HAP-1 (cell line): ENCODE measurements at places on chromosomes 1 and 21.
A peak's percentile ranks its signal among the peaks of the same experiment; 100 is the strongest.

DNA sequence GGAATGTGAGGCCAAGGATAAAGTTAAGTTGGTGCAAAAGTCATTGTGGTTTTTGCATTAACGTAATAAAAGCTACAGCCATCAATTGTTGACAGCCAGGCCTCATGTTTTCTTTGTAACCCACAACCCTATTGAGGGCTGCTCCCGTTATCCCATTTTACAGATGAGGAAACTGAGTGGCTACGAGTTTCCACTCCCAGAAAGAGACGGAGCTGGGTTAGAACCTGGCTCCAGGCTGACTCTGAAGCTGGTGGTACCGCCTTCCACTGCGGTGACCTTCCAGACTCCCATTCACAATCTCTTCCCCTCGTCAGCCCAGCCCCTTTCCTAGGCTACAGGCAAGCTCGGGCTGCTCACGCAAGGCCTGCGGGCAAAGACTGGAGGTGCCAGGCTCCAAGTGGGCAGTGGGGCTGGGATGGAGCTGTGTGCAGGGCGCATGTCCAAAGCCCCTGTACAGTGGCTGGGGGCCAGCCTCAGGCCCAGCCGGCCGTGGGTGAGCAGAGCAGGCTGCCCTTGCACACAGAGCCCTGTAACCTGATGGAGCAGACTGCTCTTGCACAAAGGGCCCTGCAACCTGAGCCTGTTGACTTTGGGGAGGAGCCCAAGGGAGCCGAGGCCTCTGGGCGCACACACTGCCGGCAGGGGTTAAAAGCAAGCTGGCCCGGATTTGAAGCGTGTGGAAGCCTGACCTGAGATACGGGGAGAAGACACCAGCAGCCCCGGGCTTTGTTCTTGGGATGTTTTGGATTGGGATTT is 97.4 kb upstream of the TMPRSS2 start:
- DNase-seq: no peak

- no peak for DNase-seq
Measured at GRCh38 chr1:2629627-2630497, 3.0 kb downstream of the MMEL1 start.

DNA sequence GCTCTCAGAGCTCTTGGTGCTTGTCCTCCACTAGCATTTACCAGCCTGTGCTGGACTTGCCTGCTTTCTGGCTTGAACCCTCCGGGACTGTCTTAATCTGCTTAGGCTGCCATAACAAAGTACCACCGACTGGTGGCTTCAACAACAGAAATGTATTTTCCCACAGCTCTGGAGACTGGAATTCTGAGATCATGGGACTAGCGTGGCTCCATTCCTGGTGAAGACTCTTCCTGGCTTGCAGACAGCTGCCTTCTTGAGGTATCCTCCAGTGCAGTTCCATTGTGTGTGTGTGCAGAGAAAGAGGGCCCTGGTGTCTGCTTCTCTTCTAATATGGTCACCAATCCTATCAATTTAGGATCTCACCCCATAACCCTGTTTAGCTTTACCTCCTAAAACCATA is 22.0 kb upstream of the RCAN1 start:
- no peak for DNase-seq

GRCh38 chr21:45576838-45577737 is 34.8 kb upstream of the SLC19A1 start:
- DNase-seq: no peak

DNA sequence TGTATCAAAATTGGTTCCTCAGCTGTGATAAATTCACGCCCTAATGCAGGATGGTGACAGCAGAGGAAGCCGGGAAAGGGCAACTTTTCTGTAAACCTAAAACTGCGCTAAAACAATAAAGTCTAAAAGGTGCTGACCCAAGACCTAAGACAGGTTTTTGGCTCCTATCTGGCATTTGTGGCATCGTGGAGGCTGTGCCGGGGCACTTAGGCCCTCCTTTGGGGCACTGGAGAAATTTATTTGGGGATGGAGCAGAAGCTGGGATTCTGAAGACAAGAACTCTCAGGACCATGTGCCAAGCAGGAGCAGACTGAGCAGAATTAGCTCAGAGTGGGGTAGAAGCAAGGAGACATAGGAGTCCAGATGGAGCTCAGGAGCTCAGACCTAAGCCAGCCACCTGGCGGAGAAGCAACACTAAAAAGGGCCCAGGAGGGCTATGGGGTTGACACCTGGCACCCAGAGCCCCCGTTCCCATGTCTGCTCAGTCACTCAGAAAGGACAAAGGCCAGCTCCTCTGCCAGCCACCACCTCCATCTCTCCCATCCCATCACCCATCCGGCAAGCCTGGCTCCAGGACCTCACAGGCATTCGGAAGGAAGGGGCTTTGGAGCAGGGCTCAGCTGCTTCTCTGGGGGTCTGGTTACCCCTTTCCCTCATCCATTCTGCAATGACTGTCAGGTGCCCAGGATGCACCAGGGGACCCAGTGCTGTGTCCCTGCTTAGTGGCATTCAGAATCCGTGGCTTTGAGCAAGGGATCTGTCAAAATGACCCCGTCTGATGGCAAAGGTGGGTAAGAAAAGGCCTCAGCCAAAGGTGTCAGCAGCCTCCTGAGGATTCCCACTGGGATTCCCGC is 347.7 kb downstream of the NPHP4 start:
- DNase-seq: no peak

DNA sequence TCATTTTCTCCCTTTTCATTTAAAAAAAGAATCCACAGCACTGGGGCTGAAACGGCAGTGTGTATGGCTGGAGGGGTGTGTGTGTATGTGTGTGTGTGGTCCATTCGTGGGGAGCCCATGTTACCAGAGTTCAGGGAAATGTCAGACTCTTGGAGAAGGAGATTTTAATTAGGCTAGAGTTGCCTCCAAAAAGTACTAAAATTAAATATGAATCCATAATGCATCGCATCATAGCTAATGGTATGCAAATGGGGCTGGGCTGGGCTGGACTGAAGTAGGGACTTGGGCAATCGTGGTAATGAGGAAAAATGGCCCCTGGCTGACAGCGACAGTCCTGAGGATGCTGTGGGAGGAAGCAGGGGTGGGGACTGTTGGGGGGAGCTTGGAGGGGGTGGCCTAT is 24.8 kb downstream of the GRIK3 start:
- DNase-seq: no peak

DNA sequence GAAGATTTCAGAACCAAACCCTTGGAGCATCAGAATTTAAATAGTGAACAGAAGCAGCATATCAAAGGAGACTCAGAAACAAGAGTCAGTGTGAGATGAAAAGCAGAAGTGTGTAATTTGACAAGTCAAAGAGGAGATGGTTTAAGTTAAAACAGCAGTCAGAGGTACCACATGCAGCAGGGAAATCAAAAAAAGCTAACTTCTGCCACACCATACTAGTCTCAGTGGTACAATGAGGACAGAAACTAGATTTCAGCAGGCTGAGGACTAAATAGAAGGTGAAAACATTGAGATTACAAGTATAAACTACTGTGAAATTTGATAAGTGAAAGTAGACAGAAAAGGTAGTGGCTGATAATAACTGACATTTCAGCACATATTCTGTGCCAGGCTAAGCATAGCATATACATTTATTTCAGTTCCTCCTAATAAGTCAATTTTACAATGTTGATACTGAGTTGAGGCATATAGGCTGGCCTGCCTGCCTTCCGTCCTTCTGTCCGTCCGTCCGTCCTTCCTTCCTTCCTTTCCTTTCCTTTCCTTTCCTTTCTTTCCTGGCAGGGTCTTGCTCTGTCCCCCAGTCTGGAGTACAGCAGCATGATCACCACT is 12.6 kb downstream of the SUCO start:
- DNase-seq: no peak

GRCh38 chr1:48853006-48853405 is 76.3 kb upstream of the BEND5 start:
- DNase-seq: no peak

GRCh38 chr1:160723332-160723731 is 11.7 kb upstream of the CD48 start:
- no peak for DNase-seq

- peak; percentile 14 for DNase-seq
Measured at GRCh38 chr1:177385760-177386698, 215.3 kb downstream of the BRINP2 start.
